Activated CD8-positive, alpha-beta memory T cell treated with anti-CD3 and anti-CD28 coated beads, Interleukin-2, amount 10 ng/mL, durations not matched to agents 7 days and 5 days (primary cell): ENCODE measurements at places on chromosomes 11 and 22. TPM values are rescaled to one million over a fixed set of nuclear protein-coding genes. Genes with fewer than 3 reads are reported as not detected.

Gene OR52N5
- total RNA-seq = not detected

Gene PGM2L1
- total RNA-seq = 13.1 TPM

GRCh38 chr11:102306048-102306597 is 11.2 kb upstream of the BIRC3 start:
- H3K4me1 ChIP-seq = peaks cover 57% of the 10 kb centered on the region
- peaks cover 27% of the 10 kb centered on the region for H3K36me3 ChIP-seq
- H3K4me3 ChIP-seq = no peak overlapping the region
- no peak for DNase-seq
- H3K27ac ChIP-seq = peak overlapping the region; percentile 65
- H3K27me3 ChIP-seq = no peaks in the 10 kb centered on the region

DNA sequence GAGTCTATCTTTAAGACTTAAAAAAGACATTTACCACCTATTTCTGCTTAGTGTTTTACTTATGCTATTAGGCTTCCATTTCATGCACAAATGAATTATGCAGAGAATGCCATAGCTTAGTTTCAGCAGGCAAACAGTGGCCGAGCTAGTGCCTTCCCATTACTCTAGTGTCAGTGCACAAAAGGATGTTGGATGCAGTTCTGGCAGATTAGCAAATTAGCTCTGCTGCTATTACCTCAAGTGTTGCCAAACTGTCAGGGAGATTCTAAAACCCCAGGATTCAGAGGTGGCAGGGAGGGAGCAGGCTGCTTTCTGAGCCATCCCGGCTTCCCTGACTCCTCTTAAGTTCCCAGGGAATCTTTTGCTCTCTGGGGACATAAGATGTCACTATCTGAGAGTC is 209.4 kb upstream of the NCAM1 start:
- no peaks in the 10 kb centered on the region for H3K4me1 ChIP-seq
- H3K4me3 ChIP-seq = no peak overlapping the region
- no peak overlapping the region for H3K27ac ChIP-seq
- H3K36me3 ChIP-seq = no peaks in the 10 kb centered on the region

DNA sequence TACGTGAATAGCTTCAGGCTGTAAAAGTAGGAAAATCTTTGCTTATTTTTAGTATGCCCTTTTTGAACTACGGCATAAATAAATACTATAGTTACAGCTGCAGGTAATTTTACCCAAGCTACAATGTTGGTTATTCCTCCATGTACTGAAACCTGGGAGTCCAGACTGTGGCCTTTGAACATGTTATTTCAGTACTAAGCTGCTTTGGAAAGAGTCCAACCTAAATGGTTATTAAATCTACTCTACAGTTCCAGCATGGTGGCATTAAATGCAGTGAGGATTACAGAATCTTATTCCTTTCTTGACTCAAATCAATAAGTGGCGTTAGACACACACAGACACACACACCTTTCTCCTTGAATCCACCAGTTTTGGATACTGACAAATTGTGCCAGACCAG is 165.1 kb downstream of the MSANTD4 start:
- no peak for DNase-seq
- no peaks in the 10 kb centered on the region for H3K36me3 ChIP-seq
- peaks cover 2% of the 10 kb centered on the region for H3K27me3 ChIP-seq
- no peak overlapping the region for H3K27ac ChIP-seq
